ENCODE measurements at places on chromosomes 4 and X.

GRCh38 chrX:11597479-11597878, 68.2 kb downstream of the ARHGAP6 start:
- no peak for DNase-seq

DNA sequence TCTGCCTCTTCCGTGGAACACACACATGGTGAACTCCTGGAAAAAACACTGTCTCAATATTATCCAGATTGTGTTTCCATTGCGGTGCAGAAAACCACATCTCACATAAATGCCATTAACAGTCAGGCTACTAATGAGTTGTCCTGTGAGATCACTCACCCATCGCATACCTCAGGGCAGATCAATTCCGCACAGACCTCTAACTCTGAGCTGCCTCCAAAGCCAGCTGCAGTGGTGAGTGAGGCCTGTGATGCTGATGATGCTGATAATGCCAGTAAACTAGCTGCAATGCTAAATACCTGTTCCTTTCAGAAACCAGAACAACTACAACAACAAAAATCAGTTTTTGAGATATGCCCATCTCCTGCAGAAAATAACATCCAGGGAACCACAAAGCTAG, 87.9 kb downstream of the TET2 start:
- DNase-seq: no peak

DNA sequence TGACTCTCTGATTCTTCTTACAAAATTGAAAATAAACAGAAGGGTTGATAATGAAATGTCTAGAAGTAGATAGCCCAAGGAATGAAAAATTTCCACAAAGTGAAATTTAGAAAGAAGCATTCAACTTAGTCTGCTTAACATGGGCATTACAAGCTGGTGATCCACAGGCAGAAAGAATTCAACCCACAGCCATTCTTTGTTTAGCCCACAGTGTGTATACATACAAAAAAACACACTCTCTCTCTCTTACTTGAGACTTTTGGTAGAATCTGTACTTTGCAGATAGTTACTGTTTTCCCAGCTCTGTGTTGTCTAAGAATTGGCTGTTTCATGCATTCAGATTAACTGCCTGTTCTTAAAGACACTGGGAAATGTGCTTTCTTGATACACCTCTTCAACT, 159.8 kb downstream of the SLC4A4 start:
- DNase-seq: no peak

DNA sequence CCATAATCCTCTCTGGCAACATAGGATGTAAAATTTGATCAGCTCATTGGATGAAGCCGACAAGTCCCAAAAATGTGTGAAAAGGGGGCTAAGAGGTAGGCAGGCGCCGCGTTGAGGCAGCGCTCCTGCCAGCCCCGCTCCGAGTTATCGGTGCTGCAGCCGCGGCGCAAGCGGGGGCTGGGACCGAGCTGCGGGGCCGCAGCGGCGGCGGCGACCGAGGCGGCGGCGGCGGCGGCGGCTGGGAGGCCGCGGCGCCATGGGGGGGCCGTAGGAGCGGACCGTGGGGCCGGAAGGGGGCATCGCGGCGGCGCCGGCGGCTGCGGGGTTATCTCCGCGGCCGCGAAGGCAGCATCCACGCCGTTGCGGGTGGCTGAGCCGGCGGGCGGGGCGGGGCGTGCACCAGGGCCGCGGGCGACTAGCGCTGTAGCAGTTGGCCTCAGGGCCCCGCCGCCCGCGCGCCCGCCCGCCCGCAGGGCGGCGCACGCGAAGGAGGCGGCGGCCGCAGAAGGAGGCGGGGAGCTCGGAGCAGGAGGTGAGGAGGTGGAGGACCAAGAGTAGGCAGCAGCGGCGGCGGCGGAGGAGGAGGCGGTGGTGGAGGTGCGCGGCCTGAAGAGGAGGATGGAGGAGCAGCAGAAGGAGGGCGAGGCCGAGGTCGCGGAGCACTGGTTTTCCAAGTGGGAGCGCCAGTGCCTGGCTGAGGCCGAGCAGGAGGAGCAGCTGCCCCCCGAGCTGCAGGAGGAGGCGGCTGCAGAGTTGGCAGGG, 126.0 kb upstream of the CXorf66 start:
- no peak for DNase-seq

DNA sequence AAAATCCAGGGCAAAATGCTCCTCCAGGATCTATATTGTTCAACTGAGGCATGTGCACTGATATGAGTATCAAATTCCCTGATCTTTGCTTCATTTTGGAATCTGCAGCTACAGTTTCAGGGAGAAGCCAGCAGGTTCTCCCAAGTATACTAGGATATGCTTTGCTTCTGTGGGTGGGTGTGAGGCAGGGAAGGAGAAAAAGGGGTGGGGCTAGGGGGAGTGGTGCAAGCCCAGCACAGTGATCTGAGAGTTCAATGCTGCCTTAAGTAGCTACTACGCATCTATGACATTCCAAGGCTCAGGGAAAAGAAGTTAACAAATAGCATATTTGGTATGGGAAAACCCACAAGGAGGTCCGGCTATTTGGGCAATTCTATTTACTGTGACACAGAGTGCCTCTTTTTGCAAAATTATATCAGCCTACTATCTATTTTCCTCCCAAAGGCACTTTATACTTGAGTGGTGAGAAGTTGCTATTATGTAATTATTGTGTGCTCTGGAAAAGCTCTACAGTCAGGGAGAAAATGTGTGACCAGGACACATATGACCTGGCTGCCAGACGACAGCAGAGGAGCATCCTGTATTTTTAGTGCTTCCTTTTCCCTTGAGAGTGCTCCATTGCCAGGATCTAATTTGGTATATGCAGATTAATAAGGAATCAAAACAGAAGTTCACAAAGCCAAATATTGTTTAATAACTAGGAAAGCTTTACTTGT, 162.0 kb downstream of the RNF150 start:
- no peak for DNase-seq

DNA sequence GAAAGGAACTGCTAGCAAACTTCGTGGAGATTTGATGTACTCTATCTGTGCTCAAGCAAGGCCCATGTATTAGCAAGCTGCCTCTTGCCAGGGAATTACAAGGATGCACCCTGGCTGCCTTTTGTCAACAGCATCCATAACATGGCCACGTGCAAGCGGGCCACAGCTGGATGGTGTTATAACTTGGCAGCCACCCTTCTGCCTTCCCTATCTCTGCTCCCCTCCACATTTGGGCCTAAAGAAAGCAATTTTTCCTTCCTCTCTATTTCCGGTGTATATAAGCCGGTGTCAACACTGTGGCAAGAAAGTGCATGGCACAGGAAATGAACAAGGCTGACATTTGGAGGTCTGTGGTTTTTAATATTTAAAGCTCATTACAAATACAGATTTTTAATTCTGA, 94.8 kb downstream of the CLNK start:
- DNase-seq: no peak

- DNase-seq: no peak
Measured at GRCh38 chrX:350148-350533, 31.5 kb upstream of the GTPBP6 start.

- no peak for DNase-seq
Measured at GRCh38 chr4:106312997-106313522, 2.9 kb downstream of the TBCK start.

DNA sequence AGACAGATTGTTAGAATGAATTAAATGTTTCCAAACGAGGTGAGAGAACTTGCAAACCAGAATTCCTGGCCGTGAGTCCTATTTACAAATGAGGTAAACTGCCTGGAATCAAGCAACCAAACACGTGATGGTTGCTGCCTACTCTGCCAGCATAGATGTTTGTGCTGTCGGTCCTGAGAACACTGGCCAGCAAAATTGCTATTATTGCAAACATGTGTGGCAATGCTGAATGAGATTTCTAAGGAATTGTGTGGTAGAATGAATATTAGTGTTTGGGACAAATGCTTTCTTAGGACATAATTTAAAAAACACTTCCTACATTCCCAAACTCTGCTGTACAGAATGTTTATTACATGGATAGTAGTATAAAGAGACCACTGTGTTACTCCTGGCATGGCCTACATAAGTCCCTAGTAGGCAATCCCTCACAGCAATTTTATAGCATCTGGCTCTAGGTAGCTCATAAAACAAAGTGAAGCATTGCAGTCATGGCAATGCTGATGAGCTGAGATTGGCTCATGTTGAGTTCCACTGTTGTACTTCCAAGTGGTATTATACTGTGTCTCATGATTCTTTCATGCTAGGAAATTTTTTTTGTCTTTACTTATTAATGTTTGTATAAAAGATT, 605.2 kb upstream of the EPHA5 start:
- no peak for DNase-seq

DNA sequence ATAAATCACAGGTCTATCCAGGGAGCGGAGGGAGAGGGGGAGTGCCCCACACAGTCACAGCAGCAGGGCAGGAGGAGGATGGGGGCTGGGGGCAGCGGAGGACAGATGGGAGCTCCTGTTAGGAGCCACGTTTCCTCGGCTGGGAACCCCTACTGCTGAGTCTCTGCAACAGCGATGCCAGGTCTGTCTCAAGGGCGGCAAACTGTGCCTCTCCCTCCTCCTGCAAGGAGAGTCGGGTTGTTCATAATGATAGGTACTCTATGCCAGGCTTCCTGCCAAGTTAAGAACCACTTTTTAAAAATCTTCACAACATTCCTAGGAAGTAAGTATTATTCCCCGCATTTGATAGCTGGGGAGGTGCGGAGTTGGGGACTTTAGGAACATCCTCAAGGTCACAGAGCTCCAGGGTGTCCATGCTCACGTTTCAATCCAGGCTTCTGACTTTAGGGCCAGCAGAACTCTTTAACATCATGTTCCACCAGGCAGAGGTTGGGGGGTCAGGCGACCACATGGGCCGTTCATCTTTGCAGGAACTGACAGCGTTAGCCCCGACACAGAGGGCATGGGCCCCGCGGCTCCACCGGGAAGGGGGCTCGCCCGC, 98.3 kb upstream of the MAML3 start:
- DNase-seq: no peak

Data from iPS DF 6.9 (cell line).